ENCODE measurements at places on chromosomes 3 and 15.

- DNase-seq, result no peak
These were observed 1034.4 kb downstream of the TUSC7 start for GRCh38 chr3:117743993-117744392.

DNA sequence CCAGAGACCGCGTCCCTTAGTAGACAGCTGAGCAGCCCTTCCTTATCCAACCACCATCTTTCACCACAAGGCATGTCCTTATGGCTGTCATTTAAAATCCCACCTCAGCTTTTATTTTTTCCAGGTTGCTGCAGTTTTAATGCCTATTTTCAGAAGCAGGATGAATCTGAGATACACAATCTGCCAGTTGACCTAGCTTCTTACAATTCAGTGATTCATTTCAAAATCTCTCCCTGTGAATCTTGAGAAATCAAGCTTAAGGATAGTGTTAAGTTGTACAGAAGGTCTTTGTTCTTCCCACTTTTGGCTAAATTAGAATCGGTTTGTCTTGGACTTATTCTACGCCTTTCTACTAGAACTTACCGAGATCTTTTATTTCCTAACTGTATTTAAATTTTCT is 522.3 kb upstream of the CFAP20DC start:
- DNase-seq, result no peak

DNA sequence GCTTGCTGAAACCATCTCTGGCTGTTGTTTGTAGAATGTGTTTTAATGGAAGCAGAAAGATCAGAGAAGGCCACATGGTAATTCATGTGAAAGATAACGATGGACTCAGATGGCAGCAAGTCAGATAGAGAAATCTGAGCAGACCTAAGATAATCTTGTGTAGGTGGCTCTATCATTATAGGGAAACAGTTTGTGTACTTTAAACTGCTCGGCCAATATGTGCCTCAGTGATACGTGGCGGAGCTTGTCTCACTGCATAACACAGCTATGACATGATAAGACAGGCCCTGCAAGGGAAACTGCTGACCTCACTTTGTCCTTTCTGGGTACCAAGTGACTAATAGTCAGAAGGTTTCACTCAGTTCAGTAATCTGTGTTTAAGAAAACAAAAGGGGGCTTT is 51.0 kb downstream of the MME start:
- DNase-seq, result no peak

GRCh38 chr3:107458871-107459270 is 63.9 kb upstream of the BBX start:
- no peak for DNase-seq

- no peak for DNase-seq
These were observed 40.8 kb downstream of the PLCH1 start for GRCh38 chr3:155704061-155704460.

GRCh38 chr15:29651476-29652233 is 170.6 kb downstream of the TJP1 start:
- no peak for DNase-seq

DNA sequence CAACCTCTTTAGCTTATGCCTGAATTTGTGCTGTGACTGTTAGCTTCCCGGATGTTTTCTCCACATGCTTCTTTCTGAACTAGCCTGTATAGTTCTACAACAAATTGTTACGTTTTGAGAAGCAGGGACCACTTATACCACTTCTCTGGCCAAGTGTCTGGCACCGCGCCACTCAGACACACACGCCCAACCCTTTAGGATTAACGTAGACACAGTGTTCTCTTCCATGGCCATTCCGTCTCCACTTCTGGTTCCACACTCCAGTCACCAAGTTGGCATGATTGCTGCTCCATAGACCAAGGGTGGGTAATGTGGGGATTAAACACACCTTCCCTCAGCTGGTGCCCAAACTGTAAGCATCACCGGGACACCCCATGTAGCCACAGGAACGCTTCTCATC is 755 bp upstream of the TMEM108 start:
- no peak for DNase-seq

GRCh38 chr3:128801779-128802380 is 75.9 kb downstream of the RAB7A start:
- no peak for DNase-seq

GRCh38 chr15:101068523-101068960 is 149.4 kb downstream of the LRRK1 start:
- DNase-seq, result no peak

DNA sequence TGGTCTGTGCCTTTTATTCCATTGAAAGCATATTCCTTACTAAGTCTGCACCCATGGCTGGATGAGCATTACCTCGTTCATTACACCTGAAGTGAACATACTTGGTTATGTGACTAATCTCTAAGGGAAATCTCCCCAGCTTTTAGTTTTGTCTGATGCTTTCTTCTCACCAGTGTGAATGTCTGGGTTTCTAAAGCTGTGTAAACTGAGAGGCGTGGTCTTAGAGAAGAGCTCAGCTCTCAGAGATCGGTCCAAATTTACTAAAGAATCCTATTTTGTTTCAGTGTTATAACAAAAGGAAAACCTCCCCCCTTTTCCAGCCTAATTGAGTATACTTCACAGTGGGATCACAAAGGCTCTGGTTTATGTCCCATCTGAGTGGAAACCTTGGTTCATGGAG is 352.3 kb downstream of the PTPRG start:
- DNase-seq, result no peak

GRCh38 chr3:126995926-126996512 is 13.1 kb downstream of the PLXNA1 start:
- no peak for DNase-seq

- DNase-seq, result no peak
These were observed 8.4 kb downstream of the MED12L start for GRCh38 chr3:151093905-151094304.

DNA sequence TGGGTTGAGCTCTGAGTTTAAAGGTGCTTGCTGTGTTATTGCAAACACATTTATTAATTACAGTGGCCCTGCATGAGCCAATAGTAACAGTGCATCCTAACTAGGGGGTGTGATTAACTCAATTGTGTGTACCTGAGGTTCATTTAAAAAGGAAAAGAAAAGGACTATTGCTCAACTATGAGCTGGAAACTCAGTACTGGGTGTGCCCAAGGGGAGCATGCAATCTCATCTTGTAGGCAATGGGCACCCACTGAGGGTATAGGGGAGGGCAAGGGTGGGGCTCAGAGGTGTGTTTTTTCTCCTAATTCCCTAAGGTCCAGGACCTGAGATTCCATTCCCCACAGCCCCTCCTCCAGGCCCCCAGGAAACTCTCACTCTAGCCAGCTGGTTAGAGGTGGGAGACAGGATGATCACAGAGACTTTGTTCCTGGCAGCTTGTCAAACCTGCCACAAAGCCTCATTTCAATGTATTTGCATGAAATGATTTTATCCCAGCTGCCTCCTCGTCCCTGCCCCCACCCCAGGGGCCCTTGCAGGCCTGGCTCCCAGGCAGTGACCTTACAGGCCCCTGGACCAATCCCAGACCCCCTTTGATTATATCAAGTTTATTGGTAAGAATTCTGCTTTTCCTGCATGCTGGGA is 220.7 kb downstream of the TBC1D2B start:
- DNase-seq, result no peak

DNA sequence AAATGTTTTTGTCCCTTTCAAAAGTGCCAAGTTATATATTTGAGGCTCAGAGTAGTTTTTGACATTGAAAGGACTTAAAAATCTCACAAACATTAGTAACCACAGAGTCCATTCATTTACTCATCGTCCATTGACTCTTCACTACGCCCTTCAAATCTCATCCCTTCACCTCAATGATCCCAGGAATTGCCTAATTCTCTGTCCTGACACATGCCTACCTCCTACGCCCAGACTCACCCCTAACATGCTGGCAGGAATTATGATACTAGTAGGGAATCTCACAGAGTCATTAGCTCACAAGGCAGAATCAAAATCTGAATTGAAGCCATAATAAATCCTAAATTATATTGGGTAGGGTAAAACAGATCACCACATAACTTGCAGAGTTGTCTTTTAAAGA is 410.1 kb downstream of the RAP2B start:
- no peak for DNase-seq

GRCh38 chr3:29853841-29854397 is 573.0 kb downstream of the RBMS3 start:
- no peak for DNase-seq

GRCh38 chr3:157347577-157348303 is 88.9 kb upstream of the PTX3 start:
- DNase-seq, result no peak

- DNase-seq, result no peak
These were observed 17.1 kb downstream of the CTXND1 start for GRCh38 chr15:80234883-80235282.

DNA sequence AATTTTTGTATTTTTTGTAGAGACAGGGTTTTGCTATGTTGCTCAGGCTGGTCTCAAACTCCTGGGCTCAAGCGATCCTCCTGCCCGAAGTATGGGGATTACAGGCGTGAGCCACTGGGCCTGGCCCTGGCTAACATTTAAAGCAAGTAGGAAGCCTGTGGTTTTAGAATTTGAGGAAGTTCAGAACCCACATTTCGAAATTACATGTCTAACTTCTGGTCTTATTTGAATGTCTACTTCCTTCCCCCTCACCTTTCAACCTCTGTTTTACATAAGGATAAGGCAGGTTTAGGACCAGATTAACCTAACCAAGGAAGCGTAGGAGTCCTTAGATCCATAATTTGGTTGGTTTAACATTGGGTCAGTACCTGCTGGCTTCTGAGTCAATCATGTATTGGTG is 120.5 kb upstream of the PROK2 start:
- no peak for DNase-seq

- DNase-seq, result no peak
These were observed 146.1 kb downstream of the THSD4 start for GRCh38 chr15:71261418-71261817.

- no peak for DNase-seq
These were observed 56.0 kb downstream of the CNTN4 start for GRCh38 chr3:2154621-2155020.
